ENCODE measurements at places on chromosomes 3 and 15.
A peak's percentile ranks its signal among the peaks of the same experiment; 100 is the strongest.

GRCh38 chr3:100419406-100419805 lies 18.1 kb downstream of the LNP1 start:
- DNase-seq: no peak

GRCh38 chr3:188779281-188779980 lies 392.3 kb upstream of the TPRG1 start:
- DNase-seq: no peak

DNA sequence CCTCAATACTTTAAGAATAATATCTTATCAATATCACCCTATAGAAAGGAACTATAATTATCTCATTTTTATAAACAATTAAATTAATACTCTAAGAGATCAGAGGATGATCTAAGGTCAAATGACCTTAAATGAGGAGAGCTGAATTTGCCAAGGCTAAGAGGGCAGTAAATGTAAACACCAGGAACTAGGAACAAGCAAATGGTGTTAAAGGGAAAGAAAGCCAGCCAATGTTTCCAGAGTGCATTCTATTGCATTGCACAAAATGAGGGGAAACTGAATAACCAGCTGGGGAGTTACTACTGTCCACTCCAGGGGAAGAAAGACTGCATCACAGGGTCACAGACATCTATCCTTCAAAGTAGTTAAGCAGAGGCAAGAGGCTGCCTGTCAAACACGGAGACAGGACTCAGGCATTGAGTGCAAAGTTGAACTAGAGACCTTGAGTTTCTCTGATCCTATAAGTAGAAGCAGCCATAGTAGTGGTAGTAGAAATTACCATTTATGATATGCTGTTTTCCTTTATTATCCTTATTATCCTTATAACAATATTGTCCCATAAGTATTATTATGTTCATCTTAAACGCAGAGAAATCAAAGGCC lies 466.4 kb downstream of the MAGI1 start:
- no peak for DNase-seq

DNA sequence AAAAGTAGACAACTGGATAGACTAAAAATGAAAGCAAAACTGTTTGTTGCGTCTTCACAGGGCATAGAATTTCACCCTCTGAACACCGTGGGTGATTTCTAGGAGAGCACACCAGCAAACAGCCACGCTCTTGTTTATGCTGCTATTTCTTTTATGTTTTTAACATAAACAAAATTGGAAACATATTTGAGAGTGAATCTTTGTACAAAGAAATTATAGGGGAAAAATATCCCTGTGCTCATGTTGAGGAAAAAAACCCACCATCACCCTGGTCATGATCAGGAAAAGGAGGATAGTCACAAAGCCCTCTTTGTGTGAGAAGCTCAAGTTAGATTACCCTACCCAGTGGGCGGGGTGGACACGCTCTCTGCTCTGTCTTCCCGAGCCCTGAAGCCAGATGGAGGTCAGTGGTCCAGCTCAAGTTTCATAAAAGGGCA lies 313.3 kb downstream of the SATB1 start:
- DNase-seq: no peak

- no peak for DNase-seq
Observed at GRCh38 chr3:69385723-69386555, at the start of gene FRMD4B. Gene FRMD4B (minus strand): TSS chr3:69386088. CDS start chr3:69385989, 99 bp downstream.

- no peak for DNase-seq
Observed at GRCh38 chr3:15616053-15616452, 14.5 kb downstream of the BTD start.

GRCh38 chr15:90035840-90036230 lies 34.7 kb downstream of the ZNF710 start:
- DNase-seq: no peak

DNA sequence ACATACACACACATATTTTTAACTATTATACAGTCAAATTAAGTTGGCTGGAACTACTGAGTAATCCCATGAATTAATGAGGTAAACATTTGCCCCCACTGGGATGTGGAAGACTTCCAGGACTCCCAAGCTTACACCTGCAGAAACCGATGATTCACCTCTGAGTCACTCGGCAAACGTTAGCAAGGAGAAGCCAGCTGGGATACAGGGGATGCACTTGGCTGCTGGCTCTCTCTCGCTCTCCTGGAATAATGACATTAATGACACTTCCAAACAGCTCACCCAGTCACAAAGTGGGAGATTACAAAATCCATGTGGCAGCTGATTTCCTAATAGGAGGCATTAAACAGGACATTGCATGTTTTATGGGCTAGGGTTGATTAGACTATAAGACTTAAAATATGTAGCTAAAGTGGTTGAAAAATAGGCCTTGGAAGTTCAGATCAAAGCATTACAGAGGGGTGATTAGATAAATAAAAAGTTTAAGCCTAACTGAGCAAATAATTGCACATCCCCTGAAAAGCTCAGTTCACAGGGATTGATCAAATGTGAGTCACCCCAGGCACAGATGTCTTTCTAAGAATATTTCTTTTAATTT lies 500.9 kb downstream of the SOX2 start:
- DNase-seq: no peak

- no peak for DNase-seq
Observed at GRCh38 chr3:131717493-131717892, 214.7 kb upstream of the MRPL3 start.

GRCh38 chr3:119350114-119350513 lies 55.9 kb downstream of the ARHGAP31 start:
- DNase-seq: no peak

DNA sequence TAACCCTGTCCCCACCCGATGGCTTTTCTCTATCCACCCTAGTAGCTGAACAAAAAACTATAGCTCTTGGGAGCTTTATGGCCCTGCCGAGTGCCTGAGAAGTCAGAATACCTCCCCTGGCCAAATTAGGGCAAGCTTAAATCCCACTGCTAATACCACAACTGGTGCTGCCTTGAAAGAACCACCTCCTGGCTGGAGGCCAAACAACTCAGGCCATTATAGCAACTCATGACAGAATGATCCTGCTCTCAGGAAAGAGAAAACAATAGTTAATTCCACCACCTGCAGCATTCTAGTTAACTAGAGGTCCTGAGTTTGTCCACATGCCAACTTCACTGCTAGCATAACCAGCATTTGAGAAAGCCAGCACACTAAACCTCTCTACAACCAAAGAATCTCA lies 123.2 kb downstream of the RTP4 start:
- no peak for DNase-seq

GRCh38 chr15:77527164-77527778 lies 105.4 kb downstream of the LINGO1 start:
- DNase-seq: no peak

GRCh38 chr3:95389725-95390313 lies 1327.0 kb downstream of the NSUN3 start:
- no peak for DNase-seq

- DNase-seq: no peak
Observed at GRCh38 chr3:151281671-151282324, 3.5 kb upstream of the P2RY14 start.

GRCh38 chr3:151351219-151351618 lies 21.9 kb upstream of the P2RY13 start:
- DNase-seq: no peak

DNA sequence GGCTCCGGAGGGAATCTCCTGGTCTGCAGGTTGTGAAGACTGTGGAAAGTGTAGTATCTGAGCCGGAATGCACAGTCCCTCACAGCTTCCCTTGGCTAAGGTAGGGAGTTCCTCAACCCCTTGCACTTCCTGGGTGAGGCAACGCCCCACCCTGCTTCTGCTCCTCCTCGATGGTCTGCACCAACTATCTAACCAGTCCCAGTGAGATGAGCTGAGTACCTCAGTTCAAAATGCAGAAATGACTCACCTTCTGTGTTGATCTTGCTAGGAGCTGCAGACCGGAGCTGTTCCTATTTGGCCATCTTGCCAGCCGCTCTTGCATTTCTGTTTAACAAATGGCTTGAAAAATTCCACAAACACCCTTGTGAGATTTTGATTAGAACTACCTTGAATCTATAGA lies 156.1 kb downstream of the STXBP5L start:
- no peak for DNase-seq

- no peak for DNase-seq
Observed at GRCh38 chr3:103306104-103306503, 871.3 kb downstream of the ZPLD1 start.

DNA sequence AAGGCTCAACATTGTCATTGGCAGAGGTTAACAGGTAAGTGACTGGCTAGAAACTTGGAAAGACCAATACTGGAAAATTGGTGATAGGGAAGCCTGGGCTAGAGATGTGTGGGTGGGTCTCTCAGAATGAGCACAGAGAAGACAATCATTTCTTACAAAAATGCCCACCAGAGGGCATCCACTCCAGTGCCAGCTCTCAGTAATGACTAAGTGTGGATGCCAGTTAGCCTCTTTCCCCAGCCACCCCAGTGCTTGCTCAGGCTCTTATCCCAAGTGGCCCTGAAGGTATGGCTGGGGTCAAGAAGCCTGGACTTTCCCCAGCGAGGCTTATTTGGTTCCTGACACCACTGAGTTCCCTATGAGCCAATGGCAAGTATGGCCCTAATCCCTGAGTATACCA lies 115.9 kb upstream of the ST8SIA2 start:
- DNase-seq: no peak

- no peak for DNase-seq
Observed at GRCh38 chr3:30659270-30660130, 53.1 kb downstream of the TGFBR2 start.

- DNase-seq: no peak
Observed at GRCh38 chr3:122067214-122067550, 12.0 kb downstream of the CD86 start.

- DNase-seq: no peak
Observed at GRCh38 chr15:35186346-35186745, 101.3 kb upstream of the NANOGP8 start.

DNA sequence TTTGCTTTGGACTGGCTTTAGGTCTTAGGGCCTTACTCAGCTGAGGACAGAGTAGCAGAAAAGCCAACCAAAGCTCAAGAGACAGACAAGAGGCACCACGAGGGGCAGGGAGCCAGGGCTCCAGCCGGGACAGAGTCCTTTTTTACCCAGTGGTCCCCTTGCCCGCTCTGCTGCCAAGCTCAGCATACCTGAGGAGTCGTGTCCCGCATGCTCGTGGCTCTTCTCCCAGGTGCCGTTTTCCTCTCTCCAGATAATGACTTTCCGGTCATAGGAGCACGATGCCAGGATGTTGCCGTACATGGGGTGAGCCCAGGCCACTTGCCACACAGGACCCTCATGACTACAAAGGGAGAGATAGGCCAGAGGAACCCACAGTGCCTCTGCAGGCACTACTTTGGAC lies 8.5 kb downstream of the SEC13 start:
- no peak for DNase-seq

DNA sequence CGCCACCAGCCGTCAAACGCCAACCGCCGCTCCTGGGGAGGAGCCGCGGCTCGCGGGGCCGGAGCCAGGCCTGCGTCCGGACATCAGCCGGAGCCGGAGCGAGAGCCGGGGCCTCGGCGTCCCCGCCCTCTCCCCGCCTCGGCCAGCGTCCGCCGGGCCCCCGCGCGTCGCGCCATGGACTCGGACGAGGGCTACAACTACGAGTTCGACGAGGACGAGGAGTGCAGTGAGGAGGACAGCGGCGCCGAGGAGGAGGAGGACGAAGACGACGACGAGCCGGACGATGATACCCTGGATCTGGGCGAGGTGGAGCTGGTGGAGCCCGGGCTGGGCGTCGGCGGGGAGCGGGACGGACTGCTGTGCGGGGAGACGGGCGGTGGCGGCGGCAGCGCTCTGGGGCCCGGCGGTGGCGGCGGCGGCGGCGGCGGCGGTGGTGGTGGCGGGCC lies 359 bp downstream of the ARIH1 start:
- DNase-seq: peak; percentile 56

DNA sequence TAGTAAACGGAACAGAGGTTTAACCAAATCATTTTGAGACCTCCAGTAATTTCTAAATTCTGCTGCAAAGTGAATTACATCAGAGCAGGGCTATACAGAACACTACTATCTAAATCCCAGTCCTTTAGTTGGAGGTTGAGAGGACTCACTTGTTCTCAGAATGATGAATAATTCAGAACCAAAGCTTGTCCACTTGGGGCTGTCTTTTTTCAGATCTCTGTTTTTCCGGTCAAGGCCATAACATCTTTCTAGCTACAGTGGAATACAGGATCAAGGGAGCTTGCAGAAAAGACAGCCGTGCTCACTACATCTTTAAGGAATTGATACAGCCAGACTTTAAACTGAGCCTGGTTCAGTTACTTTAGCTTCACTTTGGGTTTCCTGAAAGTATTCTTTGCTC lies 194.5 kb downstream of the EFHB start:
- DNase-seq: no peak
